Daoy (cell line): ENCODE measurements at places on chromosomes 12 and 14. TPM values are rescaled to one million over a fixed set of nuclear protein-coding genes. Genes with fewer than 3 reads are reported as not detected.

GARIN6 gene
- total RNA-seq, result not detected in 2 replicates

KIF21A gene
- total RNA-seq, result 17.2 and 23.8 TPM in 2 replicates

CLEC6A gene
- total RNA-seq, result not detected in 2 replicates

LEMD3 gene
- 27.9 and 44.0 TPM in 2 replicates for total RNA-seq

BATF gene
- total RNA-seq, result not detected in 2 replicates

AP5M1 gene
- total RNA-seq, result 37.0 and 44.6 TPM in 2 replicates

LRTM2 gene
- total RNA-seq, result 0.36 TPM in 1 of 2 replicates, not detected in the other

DNA sequence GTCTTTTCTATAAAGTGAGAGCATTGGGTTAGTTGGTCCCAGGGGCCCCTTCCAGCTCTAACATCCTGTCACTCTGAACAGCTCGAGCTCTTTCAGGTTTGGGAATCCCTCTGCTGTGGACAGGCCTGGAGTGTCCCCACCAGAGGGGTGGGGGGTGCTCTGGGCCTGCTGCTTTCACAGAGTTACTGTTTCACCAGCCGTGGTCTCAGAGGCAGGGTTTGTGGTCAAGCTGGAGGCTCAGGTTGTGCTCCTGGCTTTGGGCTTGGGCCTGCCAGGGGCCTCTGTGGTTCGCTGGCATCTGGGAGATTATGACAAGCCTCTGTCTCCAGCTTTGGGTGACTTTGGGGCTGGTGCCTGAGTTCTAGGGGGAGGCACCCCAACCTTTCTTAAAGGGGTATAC lies 59.6 kb downstream of the FBXL14 start:
- no peak for DNase-seq

GRCh38 chr12:89994911-89995310 lies 286.3 kb upstream of the ATP2B1 start:
- DNase-seq, result no peak

GRCh38 chr12:104188534-104188933 lies 27.0 kb upstream of the TXNRD1 start:
- no peak for DNase-seq

GRCh38 chr12:57212701-57213057 lies 3.9 kb upstream of the NXPH4 start:
- no peak for DNase-seq

GRCh38 chr12:89280833-89281538 lies 71.3 kb downstream of the DUSP6 start:
- DNase-seq, result no peak

GRCh38 chr12:105067511-105068031 lies 16.7 kb downstream of the ALDH1L2 start:
- no peak for DNase-seq

- DNase-seq, result no peak
Observed at GRCh38 chr12:7302266-7302986, 1.4 kb upstream of the ACSM4 start.

DNA sequence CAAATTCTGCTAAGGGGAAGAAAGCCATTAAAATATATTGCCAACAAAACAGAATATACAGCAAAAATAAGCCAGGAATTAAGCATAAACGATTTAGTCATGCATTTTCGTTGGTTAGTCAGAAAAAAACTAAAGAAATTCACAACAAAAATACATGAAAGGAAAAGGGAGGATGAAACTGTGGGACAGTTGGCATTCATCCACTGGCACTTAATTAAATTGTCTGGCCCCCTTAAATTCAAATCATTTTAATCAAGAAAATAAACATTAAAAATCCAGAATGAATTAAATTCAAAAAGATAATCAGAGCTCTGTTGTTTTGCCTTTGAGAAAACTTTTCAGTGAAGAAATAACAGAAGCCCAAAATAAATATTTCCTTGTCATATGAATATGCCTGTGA lies 264.6 kb upstream of the TMTC1 start:
- no peak for DNase-seq

GRCh38 chr12:124142395-124143035 lies 152.4 kb upstream of the RFLNA start:
- DNase-seq, result no peak

DNA sequence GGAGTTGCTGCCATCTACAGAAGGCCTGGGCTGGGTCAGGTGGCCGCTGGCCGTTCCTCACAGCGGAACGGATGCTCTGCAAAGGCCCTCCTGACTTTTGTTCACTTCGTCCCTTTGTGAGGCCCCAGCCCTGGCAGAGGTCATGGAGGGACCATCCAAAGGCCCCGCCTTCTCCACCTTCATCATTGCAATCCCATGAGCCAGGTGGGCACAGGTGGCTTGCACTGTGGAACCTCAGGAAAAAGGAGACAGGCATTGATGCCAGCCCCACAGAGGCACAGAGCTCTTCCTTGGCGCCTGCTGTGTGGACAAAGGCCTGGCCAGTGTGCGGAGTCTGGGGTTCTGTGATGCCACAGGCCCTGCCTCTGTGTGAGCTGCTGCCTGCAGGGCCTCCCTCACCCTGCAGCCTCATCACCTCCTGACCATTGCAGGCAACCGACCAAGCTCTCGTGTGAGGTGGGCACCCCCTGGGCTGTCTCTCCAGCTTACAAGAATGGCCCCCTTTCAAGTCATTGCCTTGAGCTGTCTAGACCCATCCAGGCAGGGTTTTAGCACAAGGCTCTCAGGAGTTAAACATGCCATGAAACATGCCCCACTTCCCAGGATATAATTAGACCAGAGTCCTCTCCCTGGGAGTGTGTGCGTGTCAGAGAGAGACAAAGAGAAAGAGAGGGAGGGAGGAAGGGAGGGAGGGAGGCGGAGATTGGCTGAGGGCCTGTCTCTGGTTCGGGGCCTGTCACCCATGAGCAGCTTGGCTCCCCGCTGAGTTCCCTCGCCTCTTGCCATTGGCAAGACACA lies 19.3 kb downstream of the NFKBIA start:
- DNase-seq, result peak; percentile 97

DNA sequence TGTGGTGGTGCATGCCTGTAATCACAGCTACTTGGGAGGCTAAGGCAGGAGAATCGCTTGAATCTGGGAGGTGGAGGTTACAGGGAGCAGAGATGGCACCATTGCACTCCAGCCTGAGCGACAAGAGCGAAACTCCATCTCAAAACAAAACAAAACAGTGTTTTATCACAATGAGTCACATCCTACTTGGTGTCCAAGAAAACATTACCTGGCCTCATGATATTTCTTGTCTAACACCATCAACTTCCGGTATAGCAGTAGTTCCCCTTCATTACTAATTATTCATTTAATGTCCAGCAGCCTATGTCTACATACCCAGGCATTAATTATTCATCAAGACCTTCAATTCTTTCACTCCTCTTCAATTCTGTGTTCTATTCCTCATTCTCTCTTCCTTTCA lies 115.5 kb downstream of the CCDC59 start:
- no peak for DNase-seq

DNA sequence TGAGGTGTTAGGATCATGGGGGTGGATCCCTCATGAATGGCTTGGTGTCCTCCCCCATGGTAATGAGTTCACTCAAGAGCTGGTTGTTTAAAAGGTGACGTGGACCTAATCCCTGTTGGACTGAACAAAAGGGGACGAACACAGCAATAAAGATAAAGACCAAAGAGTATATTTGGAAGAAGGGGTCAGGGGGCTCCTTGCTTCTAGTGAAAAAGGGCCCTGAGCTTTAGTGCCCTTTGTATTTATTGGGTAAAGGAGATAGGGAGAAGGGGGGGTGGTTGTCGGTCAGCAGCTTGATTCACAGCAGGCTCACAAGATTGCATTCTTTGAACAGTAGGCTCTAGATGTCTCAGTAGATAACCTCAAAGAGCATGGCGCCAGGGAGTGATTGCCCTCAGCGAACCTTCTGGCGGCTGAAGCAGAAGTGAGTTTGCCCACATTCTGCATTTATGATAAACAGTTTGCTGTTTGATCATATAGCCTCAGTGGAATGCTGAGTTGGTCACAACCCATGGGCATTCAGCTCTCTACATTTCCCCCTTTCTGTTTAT lies 25.9 kb upstream of the MAPKAPK5 start:
- DNase-seq, result no peak

- no peak for DNase-seq
Observed at GRCh38 chr14:43297794-43298193, 1209.3 kb downstream of the FSCB start.

- no peak for DNase-seq
Observed at GRCh38 chr14:77065851-77066577, 32.0 kb upstream of the CIPC start.

DNA sequence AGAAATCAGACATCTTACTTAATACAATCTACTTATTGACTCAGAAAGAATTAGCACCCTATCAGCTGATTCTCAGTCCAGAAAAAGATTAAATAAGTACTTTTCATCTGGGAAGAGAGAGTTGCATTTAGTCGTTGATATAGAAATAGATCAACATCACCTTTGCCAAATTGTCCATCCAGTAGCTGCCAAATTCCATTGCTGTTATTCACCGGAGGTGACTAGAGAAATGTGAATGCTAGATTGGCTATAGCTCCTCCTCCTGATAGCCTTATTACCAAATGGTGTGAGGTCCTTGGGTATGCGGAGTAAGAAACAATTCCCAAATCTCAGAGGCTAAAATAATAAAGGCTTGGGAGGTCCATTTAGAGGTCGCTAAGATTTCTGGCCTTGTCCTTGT lies 723.3 kb upstream of the FLRT2 start:
- DNase-seq, result no peak

DNA sequence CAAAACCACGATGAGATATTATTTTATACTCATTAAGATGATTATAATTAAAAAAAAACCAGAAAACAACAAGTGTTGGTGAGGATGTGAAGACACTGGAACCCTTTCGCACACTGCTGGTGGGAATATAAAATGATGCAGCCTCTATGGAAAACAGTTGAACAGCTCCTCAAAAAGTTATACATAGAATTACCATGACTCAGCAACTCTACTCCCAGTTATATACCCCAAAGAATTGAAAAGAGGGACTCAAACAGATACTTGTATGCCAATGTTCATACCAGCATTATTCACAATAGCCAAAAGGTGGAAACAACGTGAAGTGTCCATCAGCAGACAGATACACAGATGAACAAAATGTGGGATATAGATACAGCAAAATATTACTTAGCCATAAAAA lies 53.1 kb downstream of the TAOK3 start:
- DNase-seq, result no peak

DNA sequence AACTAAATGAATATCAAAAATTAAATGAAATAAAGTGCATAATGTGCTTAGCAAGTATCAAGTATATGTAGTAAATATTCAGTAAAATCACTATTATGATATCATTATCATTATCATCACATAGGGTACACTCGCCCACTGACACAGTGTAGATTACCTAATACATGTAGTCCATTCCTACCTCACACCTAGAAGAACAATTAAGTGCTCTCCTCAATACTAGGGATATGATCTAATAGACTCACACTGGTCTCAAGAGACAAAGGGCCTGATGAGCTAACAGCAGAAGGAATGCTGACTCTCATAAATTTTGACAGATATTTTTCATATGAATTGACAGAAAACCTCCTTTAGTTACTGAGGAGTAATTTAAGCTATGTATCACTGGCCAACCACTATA lies 29.1 kb downstream of the FSCB start:
- no peak for DNase-seq
